ENCODE measurements at places on chromosomes 7 and 10. TPM values are rescaled to one million over a fixed set of nuclear protein-coding genes. Genes with fewer than 3 reads are reported as not detected.

BAZ1B gene
- total RNA-seq: 55.7 TPM

DNA sequence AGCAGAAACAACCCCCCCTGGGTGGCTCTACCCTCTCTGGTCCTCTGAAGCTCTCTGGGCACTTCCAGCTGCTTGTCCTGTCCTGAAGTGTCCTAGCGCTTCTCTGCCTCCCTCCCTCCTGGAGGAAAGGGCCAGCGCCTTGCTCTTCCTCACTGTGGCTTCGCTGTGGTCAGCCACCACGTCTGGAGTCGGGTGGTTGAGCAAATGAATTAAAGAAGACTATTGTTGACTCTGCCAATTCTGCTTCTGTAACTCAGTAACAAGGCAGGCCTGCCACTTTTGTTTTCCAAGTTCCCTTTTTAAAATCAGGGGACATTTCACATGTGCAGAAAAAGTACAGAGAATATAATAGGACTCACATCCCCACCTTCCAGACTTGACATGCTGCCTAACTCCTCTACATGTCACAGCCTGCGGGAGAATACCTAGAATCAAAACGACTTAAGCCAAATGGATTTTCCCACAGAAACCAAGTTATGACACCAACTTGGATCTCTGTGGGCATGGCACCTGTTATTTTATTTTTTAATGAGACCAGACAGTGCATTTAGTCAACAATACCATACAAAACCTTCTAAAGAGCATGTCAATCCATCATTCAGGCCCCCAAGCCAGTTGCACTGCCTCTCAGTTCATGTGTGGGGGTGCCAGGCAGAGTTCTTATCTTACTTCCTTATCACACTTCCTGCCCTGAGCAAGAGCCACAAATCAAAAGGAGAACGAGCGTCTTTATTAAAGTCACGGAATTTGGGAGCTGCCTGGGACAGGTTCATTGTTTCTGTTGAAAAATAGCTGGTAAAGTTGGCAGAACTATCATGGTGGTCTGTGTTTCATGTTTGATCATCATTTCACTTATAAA lies 6.8 kb downstream of the FFAR4 start:
- peak; percentile 75 for DNase-seq

PRSS37 gene
- not detected for total RNA-seq

GRCh38 chr7:50690541-50691011 lies 92.1 kb downstream of the GRB10 start:
- no peak for DNase-seq

DNA sequence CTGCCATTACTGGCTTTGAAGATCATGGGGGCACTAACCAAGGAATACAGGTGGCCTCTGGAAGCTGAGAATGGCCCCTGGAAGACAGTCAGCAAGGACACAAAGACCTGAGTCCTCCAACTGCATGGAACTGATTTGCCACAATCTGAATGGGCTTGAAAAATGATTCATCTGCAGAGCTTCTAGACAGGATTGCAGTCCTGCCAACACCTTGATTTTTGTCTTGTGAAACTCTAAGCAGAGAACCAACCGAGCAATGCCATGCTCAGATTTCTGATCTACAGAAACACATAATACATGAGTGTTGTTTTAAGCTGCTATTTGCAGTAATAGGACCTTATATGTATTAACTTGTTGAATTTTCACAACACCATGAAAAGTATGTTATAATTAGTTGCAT lies 66.1 kb upstream of the SLC13A1 start:
- DNase-seq: no peak

DNA sequence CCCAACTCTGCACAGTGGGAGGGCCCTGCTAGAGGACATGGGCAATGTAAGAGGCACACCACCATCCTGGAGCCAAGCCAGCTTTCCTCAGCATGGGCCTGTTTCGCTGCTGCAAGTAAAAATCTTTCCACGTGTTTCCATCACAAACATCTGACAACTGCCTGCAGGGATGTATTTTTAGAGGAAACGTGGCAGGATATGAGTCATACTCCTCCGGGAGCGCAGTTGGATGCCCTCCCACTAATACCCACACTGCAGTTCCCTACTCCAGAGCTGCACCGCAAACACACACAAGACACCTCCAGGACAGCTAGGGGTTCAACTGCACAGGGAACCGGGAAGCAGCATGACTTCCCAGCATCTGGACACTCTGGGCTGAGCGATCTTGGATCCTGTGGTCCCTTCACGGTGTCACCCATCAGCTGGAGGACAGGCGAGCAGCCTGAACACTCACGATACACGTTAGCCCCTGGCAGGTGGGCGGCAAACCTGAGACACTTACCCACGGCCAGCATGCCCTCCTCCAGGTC lies 26.1 kb downstream of the PLAC9 start:
- no peak for DNase-seq

GRCh38 chr7:12584930-12585329 lies 14.4 kb downstream of the SCIN start:
- DNase-seq: no peak

- no peak for DNase-seq
These were observed 37.8 kb downstream of the SFMBT2 start for GRCh38 chr10:7373039-7373438.

GRCh38 chr7:121219026-121219425 lies 109.8 kb upstream of the WNT16 start:
- DNase-seq: no peak

SCART1 gene
- total RNA-seq: 2.6 TPM

GRCh38 chr10:26579256-26580063 lies 118.0 kb upstream of the PDSS1 start:
- no peak for DNase-seq

GRCh38 chr10:30216821-30217220 lies 132.3 kb downstream of the MTPAP start:
- DNase-seq: no peak

GRCh38 chr10:90856261-90856660 lies 1.6 kb downstream of the HTR7 start:
- no peak for DNase-seq

GRCh38 chr7:101817471-101818286 lies at the start of gene CUX1:
CUX1 (plus strand) TSS chr7:101817626; CDS start chr7:101817640, 14 bp downstream.
- DNase-seq: peak; percentile 79

GRCh38 chr7:32335107-32335506 lies 155.1 kb downstream of the LSM5 start:
- DNase-seq: no peak

- no peak for DNase-seq
These were observed 4.6 kb upstream of the NOLC1 start for GRCh38 chr10:102147561-102147960.

DNA sequence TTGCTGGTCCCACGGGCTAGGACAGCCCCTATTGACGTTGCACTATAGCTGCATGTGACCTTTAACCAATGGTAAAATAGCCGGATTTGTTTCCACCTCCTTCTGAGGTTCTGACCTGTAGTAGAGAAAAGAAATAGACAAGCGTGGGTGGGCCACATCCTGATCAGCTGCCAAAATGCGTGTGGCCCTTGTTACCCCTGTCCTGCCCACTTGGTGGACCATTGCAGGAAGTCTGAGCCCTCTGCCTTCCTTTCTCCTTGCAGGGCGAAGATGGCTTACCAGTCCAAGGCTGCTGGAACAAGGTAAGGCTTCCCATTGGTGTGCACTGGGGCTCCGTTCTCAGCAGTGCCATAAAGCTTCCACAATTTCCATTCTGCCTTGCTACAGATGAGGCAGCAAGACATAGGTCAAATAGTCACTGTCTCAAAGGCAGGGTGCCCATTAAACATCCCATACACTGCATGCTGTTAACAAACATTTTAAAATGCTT lies 95.9 kb upstream of the MACROH2A2 start:
- no peak for DNase-seq

GRCh38 chr10:123512901-123513775 lies 153.0 kb upstream of the GPR26 start:
- no peak for DNase-seq

- no peak for DNase-seq
These were observed 58.8 kb downstream of the SHOC2 start for GRCh38 chr10:110978204-110978603.

DNA sequence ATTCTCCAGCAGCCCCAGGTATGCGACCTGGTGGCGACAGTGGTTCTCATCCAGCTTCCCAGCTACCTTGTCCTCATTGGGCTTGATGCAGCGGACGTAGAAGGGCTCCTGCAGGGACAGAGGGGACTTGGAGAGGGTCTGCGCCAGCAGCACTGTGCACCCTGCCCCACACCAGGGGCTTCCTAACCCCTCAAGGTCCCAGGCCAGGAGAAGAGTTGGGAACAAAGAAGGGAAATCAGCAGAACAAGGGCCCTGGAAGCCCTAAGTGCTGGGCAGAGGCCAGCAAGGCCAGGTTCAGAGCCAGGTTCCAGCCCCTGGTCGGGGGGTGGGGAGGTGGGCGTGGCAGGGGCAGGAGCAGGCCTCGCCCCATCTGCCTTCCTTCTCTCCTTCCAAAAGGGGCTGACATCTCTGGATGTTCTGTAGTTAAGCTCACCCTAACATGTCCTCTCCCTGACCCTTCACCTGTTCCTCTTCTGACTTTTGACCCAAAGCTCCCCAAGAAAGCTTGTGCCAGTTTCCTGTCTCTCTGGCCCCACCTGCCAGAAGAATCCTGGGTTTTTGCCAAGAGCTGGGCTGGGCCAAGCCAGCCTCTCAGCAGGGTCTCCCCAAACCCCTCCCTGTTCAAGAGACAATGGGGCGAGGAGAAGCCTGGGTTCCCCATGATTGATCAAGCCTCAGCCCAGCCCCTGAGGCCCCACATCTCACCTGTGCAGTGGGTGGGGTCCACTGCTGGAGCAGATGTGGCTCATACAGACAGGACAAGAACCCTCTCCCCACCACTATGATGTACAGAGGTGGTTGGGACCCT lies 11.9 kb downstream of the MYO1G start:
- peak; percentile 44 for DNase-seq

KAZALD1 gene
- 8.4 TPM for total RNA-seq

DNA sequence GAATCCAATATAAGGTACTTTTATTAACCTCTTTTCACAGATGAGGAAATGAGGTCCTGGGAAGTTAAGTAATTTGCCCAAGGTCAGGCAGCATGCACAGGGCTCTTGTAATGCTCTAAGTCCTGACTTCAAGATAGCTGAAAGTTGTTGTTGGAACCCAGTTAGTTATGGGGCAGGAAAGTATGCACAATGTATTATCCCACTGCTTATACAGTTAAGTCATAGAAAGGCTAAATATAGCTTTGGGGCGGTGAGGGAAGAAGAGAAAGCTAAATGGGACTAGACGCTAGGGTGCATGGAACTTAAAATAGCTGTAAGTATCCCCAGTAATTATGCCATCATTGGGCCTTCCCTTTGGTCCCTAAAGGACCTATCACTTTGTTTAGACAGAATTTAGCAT lies 9.2 kb downstream of the GLCCI1 start:
- DNase-seq: no peak

Measured in upper lobe of right lung (tissue), 1 donor.